ENCODE measurements at places on chromosomes 5 and 9. TPM values are rescaled to one million over a fixed set of nuclear protein-coding genes. Genes with fewer than 3 reads are reported as not detected.

The SLC36A2 gene
- polyA plus RNA-seq: 0.15 TPM

The INSYN2B gene
- polyA plus RNA-seq: 0.28 TPM

The SPRY4 gene
- 4.0 TPM for polyA plus RNA-seq

The PDE4D gene
- polyA plus RNA-seq: 11.0 TPM

The SNX24 gene
- 4.8 TPM for polyA plus RNA-seq

The GCNT4 gene
- 0.68 TPM for polyA plus RNA-seq

The ITGA1 gene
- 2.4 TPM for polyA plus RNA-seq

The AHRR gene
- 0.28 TPM for polyA plus RNA-seq

The LURAP1L gene
- polyA plus RNA-seq: 11.1 TPM

The CDKN2B-AS1 gene
- polyA plus RNA-seq: not detected

The IL5 gene
- 0.09 TPM for polyA plus RNA-seq

The CCDC183 gene
- 0.42 TPM for polyA plus RNA-seq

The MRPL36 gene
- polyA plus RNA-seq: 48.5 TPM

The ANKHD1 gene
- 32.7 TPM for polyA plus RNA-seq

The SH3RF2 gene
- polyA plus RNA-seq: 3.3 TPM
